ENCODE measurements at places on chromosomes 6 and 20. TPM values are rescaled to one million over a fixed set of nuclear protein-coding genes. Genes with fewer than 3 reads are reported as not detected.

Gene BHLHE23
- 0.38 TPM for total RNA-seq

Gene ZNF391
- 13.0 TPM for total RNA-seq

Gene HLA-DQB2
- not detected for total RNA-seq

Gene SEL1L2
- total RNA-seq = not detected

Gene HEY2
- 17.7 TPM for total RNA-seq

Gene TDP2
- total RNA-seq = 51.6 TPM
